ENCODE measurements at places on chromosomes 6 and 20.

DNA sequence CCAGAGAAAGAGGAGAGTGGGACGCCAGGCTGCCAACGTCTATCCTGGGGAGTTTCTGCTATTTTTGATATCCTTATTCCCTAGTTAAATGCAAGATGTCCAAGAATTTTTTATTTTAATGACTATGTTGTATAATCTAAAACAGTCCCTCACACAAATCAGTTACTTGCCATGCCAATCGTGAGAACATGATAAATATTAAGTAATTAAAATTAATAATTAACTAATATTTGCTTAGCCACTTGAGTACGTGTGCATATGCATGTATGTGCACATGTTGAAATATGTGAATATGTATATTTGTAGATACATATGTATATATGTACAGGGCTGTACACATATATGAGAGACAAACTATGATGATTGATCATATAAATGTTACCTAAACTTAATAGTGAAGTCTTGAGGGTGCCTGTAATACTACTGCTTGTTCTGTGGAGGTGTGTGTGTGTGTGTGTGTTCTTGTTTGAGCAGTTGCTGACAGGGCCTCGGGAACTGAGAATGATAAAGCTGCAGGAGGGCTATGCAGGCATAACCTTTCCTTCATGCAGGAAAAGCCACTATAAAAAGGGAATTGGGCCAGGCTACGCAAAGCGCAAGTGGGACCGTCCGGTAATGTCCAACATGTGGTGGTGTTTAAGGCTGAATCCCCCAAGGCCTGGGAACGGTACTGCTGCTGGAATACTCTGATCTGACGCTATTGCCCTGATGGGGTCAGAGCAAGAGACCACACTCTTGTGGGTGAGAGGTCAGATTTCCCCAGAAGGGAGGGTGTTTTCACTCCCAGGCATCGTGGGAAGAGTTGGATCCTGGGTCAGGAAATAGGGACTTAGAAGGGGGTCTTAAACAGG, 148.3 kb upstream of the TBX18 start:
- DNase-seq = no peak

DNA sequence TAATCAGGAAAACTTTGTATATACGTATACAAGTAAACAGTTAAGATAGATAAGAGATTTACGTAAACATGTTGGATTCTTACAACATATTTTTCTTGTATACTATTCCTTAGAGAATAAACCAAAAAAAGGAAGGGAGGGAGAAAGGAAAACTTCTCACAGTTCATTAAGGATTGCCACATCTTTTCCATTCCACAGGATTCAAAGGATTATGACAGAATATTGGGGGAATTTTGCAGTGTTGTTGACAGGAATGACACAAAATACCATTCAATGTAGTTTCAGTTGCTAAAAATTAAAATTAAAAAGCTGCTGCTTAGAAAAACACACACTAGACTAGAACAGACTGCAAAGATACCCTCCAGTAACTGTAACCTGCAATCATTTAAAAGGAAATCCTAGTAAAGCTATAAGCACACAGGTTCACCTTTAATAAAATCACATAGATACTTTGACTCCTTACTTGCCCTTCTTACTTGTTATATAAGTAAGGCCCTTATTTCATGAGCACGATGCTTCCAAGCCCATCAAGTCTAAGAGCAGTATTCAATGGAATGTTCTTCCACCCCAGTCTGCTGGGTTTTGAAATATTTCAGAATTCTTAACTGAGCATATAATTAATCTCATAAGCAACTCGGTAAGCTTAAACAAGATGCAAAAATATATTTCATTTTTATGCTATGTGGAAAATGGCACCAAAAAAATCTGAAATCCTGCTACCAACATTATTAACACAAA, 107.8 kb downstream of the SMLR1 start:
- DNase-seq = no peak

DNA sequence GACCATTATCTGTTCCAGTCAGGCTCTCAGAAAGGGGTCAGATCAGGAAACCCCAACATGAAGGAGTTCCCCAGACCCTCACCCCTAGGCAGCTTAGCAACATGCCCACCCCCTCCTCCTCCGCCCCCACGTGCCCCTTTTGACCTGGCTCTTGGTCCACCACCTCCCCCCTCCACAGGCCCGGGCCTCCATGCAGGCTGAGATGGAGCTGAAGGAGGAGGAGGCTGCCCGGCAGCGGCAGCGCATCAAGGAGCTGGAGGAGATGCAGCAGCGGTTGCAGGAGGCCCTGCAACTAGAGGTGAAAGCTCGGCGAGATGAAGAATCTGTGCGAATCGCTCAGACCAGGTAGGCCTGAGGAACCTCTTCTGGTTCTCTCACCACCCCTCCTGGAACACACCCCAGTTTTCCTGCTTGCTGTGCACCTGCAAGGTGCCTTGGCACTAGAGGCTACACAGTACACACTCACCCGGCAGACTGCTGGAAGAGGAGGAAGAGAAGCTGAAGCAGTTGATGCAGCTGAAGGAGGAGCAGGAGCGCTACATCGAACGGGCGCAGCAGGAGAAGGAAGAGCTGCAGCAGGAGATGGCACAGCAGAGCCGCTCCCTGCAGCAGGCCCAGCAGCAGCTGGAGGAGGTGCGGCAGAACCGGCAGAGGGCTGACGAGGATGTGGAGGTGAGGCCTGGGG, 21.9 kb downstream of the DEF6 start:
- DNase-seq = no peak

DNA sequence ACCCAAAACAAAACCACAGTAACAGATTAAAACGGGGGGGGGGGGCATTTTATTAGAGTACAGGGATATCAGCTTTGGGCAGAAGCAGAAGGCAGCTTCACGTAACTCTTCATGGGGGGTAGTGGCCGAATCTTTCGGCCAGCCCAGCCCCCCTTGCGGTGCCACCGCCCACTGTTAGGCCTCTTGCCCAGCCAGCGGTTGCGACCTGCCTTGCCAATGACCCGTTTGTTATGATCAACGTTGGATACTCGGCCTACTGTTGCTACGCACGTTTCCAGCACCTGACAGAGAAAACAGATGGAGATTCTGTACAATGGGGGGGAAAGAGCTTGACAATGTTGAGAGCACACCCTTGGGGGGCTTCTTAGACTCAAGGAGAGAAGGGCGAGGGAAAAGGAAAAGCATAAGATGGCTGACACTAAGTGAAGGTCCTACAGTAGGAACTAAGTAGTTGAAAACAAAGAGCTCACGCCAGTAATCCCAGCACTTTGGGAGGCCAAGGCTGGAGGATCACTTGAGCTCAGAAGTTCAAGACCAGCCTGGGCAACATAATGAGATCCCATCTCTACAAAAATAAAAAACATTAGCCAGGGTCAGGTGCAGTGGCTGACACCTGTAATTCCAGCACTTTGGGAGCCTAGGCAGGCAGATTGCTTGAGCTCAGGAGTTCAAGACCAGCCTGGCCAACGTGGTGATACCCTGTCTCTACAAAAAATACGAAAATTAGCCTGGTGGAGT, 724 bp upstream of the CUL7 start:
- peak; percentile 67 for DNase-seq

Data from sciatic nerve (tissue), 2 donors.